PC-9 (cell line): ENCODE measurements at places on chromosomes 7 and 10.

DNA sequence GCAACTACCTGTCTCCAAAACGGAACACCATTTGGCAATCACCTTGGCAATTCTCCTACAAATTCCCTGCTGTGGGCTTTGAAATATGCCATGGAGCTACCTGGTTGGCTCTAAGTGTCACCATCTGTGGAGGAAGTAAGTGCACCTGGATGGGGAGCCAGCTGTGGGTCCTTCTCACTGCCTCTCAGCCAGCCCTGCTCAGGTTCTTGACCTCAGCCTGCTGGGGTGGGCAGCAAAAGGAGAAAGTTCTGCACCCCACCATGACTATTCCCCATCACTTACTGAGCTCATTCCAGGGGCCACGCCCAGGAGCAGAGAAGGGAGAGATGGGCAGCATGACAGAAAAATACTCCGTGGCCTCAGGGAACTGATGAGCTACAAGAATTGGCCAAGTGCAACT is 158.7 kb downstream of the TNS3 start:
- no peak for DNase-seq

DNA sequence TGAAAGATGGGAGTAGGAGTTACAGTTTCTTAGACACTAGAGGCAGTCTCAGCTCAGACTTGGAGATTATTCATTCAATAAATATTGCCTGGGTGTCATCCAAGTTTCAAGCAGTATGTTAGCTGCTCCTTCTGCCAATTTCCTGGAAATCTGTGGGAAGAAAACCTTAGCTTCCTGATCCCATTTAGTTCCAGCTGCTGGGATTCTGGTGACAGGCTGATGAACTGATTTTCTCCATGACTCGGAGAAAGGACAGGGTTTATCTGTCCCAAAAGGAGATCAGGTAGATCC is 95.8 kb downstream of the CLEC2L start:
- no peak for DNase-seq

- DNase-seq: no peak
These were observed 119.7 kb downstream of the JMJD1C start for GRCh38 chr10:63346015-63346441.

DNA sequence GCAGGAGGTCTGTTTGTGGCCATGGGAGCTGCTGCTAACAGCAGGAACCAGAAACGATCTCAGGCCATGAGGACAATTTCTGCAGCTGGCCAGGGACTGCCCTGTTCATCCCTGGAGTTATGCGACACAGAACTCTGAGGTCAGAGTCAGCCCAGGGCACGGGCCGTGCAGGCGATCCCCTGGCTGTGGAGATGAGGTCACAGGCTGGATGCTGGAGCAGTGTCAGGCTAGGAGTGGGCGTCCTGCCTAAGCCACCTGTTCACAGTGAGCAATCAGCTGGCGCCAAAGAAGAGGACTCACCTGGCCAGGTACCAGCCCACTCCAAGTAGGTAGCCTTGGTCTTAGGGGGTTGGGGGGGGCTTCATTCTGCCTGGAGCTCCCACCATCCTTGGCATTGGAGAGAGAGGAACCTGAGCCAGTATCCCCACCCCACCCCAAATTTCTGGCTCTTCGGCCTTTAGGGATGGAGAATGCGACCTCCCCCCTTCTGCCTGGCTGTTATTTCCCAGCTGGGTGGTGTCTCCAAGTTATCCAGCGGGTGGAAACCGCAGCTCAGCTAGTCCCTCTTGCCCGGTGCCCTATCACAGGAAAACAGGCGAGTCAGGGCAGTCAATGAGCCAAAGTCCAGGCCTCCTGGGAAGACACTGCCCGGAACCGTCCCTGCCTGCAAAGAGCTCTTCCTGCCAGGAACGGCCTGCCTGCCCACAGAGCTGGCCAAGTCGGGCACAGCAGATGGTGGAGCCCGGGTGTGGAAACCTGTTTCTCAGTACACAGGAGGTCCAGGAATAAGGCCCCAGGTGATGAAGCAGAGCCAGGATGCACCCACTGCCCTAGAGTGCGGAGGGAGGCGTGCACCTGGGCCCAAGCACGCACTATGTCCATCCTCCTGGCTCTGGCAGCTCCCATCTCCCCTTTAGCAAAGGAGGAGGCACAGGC is 1.8 kb upstream of the TTYH3 start:
- peak; percentile 44 for DNase-seq

DNA sequence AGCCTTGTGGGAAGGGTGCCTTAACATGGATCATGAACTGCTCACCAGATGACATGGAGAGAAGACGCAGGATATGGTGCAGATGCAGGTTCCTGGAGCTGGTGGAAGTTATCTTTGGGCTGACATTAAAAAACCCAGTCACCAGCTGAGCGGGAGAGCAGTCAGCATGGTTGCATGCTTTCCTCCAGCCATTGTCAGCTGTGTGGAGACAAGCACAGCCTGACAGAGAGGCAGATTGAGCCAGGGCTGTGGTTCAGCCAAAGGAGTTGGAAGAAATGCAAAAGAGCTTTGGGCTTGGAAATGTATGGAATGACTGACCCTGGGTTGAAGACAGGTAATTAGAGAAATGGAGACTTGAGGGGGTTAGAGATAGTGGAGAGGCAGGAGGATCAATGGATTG is 79.7 kb downstream of the CPVL start:
- DNase-seq: no peak

DNA sequence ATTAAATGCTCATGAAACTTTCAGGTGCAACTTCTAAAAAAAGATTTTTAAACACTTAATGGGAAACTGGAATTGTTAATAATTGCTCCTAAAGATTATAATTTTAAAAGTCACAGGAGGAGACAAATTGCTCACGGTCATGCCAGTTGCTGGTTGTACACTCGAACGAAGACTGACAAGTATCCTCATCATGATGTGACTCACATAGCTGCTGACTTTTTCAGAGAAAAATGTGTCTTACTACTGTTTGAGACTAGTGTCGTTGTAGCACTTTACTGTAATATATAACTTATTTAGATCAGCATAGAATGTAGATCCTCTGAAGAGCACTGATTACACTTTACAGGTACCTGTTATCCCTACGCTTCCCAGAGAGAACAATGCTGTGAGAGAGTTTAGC is 79.3 kb downstream of the ITGB8 start:
- no peak for DNase-seq

DNA sequence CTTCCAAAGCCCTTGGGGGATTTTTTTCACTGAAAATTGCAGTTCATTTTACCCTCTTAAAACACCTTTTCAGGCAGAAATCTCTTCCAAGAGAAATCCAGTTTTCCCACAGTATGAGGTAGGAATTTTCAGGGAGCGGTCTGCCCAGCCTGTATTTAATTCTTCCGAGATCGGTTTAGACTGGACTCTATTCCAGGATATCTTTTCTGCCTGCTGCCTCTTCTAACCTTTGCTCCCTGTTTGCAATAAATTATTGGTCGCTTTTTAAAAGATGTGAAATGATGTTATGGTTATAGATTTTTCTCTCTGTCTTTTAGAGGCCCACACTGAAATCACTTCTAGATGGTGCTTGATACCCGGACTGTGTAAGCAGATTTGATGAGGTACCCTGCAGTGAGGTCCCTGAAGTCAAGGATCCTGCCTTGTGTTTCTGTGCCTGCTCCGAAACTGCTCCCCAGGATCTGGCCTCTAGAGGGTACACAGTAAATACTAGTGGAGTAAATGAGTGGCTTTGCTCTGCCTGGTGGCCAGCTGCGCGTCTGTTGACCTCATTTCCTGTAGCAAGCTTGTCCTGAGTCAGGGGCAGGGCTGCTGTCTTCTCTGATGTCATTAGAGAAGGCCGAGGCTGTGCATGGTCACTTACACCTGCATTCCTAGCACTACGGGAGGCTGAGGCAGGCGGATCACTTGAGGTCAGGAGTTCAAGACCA is 191.6 kb downstream of the FANK1 start:
- no peak for DNase-seq

- no peak for DNase-seq
These were observed 68.8 kb downstream of the PCGF5 start for GRCh38 chr10:91289305-91289704.

- DNase-seq: no peak
These were observed 41.1 kb downstream of the GPRIN2 start for GRCh38 chr10:46515366-46515765.

- no peak for DNase-seq
These were observed 71.9 kb downstream of the CFAP46 start for GRCh38 chr10:132870426-132870825.

GRCh38 chr7:29857654-29858053 is 51.3 kb downstream of the WIPF3 start:
- DNase-seq: no peak

- DNase-seq: no peak
These were observed at the start of gene FAM13C for GRCh38 chr10:59362144-59362958. Gene FAM13C, minus strand, starts transcription at chr10:59362549. Its CDS starts 89 bp downstream, at chr10:59362460.

- DNase-seq: no peak
These were observed 103.4 kb downstream of the SDK1 start for GRCh38 chr7:3404501-3404900.

GRCh38 chr7:52154382-52154781 is 837.8 kb upstream of the COBL start:
- no peak for DNase-seq

DNA sequence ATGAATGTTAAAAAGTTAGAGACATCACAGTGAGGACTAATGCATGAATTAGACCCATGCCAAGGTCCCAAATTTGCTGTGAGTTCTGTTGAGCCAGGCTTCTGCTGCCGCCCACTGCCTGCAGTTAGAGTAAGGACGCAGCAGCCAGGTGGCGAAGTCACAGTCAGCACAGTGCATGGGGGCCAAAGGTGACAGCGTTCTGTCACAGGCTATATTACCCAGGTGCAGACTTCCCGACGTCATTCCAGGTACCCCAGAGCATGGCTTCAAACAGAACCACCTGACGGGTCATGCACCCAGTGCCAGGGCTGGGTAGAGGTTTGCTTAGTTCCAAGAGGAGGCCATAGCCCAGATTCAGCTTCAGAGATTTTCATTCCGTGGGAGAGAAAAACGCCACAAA is 33.9 kb upstream of the HMX3 start:
- no peak for DNase-seq

- DNase-seq: peak; percentile 55
These were observed 68.5 kb downstream of the MAP3K8 start for GRCh38 chr10:30502266-30503060.

- DNase-seq: no peak
These were observed 186.5 kb upstream of the SEMA3E start for GRCh38 chr7:83835424-83835823.

GRCh38 chr7:127392182-127392565 is 334 bp downstream of the ZNF800 start:
- no peak for DNase-seq

GRCh38 chr10:73648975-73649829 is 6.6 kb downstream of the SYNPO2L start:
- DNase-seq: no peak

- no peak for DNase-seq
These were observed 114.5 kb downstream of the LRRC4 start for GRCh38 chr7:127916735-127917134.

GRCh38 chr7:67621704-67622103 is 625.1 kb downstream of the TYW1 start:
- DNase-seq: no peak

- no peak for DNase-seq
These were observed 51.0 kb downstream of the COL1A2 start for GRCh38 chr7:94445696-94446194.

DNA sequence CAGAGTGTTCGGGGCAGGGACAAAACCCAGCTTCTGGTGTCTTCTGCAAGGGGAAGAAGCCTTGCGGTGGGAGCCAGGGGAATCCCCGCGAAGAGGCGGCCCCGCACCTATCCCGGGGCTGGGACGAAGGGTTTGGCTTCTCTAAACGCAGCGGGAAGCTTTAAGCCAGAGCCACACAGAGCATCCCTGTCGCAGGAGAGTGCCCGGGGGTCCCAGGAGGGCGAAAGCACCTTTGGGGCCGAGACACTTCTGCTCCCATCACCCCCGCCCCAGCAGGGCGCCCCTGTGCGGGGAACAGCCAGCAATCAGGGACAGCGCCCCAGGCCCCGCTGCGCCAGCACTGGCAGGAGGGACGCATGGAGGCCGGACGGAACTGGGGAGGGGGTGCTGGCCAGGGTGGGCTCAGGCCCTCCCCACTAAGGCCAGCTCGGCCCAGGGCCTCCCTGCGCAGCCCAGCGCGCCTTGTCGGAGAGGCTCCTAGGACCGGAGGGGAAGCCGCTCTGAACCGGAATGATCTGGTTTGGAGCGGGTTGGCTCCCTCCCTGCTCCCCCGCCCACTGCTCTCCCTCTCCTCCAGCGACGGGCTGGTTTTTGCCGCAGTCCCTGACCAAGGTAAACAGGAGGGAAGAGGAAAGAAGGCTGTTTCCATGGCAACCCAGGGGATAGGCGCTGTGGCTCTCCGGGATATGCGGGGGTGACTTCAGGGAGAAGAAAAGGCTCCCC is 63.9 kb downstream of the TMEM209 start:
- DNase-seq: no peak

DNA sequence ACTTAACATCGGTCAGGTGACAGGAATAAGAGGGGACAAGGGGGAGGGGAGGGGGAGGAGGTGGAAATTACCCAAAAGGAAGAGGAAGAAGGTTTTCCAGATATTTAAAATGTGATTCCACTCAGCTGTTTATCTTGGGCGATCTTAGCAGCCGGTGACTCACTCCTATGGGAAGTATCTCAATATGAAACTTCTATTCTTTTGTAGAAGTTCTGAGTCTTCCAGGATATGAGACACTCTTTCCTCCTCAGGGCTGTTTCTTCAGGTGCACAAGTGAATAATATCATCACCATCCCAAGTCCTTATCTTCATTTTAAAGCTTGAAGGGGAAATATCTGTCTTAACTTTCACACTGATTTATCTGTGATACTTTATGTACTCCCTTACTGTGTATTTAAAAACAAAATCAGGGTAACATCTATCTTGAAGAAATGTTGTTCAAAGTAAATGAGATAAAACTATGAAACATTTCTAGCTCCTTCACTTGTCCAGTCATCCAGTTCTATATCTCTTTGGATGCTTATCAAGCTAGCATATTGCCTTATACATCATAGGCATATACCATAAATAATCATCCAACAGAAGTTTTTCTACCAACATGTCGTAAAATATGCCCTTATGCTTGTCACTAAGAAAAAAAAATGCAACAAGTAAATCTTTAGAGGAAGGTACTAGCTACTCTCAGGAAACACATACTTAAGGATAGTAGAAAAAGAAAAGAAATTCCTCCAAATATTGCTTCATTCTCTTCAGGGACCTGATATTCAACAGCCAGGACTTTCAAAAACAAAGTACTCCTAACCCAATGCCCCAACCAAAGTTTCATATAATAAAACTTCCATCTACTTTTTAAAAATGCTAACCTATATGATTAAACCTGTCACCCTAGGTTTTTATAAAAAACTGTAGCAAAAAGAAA is 13.7 kb downstream of the DOCK4 start:
- DNase-seq: peak; percentile 73
